ENCODE measurements at places on chromosomes 6 and 20. TPM values are rescaled to one million over a fixed set of nuclear protein-coding genes. Genes with fewer than 3 reads are reported as not detected.

SOBP gene
- total RNA-seq = 0.21 TPM

ADGB gene
- total RNA-seq = not detected

GRCh38 chr6:155212616-155213380 is 51.0 kb upstream of the CLDN20 start:
- no peak overlapping the region for H3K27ac ChIP-seq
- H3K4me3 ChIP-seq = no peak overlapping the region
- DNase-seq = no peak

GRCh38 chr6:28383235-28384142 is 16.1 kb downstream of the ZSCAN12 start:
- H3K4me3 ChIP-seq = peak overlapping the region; percentile 82
- peak; percentile 80 for DNase-seq
- H3K27ac ChIP-seq = peak overlapping the region; percentile 96
- peaks cover 39% of the 10 kb centered on the region for H3K36me3 ChIP-seq
- peaks cover 14% of the 10 kb centered on the region for H3K4me1 ChIP-seq

- no peaks in the 10 kb centered on the region for H3K4me1 ChIP-seq
- no peak for DNase-seq
- no peaks in the 10 kb centered on the region for H3K36me3 ChIP-seq
These were observed 68.3 kb downstream of the NOL4L start for GRCh38 chr20:32516583-32517517.

GRCh38 chr20:62066983-62067433 is 1.3 kb upstream of the TAF4 start:
- no peaks in the 10 kb centered on the region for H3K27me3 ChIP-seq
- H3K4me3 ChIP-seq = peak overlapping the region; percentile 81
- peaks cover 19% of the 10 kb centered on the region for H3K4me1 ChIP-seq

GRCh38 chr20:20366876-20367574 is 879 bp upstream of the INSM1 start:
- H3K4me1 ChIP-seq = peaks cover 14% of the 10 kb centered on the region
- H3K4me3 ChIP-seq = peak overlapping the region; percentile 21
- peaks cover 56% of the 10 kb centered on the region for H3K27me3 ChIP-seq
- no peaks in the 10 kb centered on the region for H3K36me3 ChIP-seq
- DNase-seq = no peak
- H3K27ac ChIP-seq = no peak overlapping the region
